ENCODE measurements at places on chromosomes 1 and 21.

DNA sequence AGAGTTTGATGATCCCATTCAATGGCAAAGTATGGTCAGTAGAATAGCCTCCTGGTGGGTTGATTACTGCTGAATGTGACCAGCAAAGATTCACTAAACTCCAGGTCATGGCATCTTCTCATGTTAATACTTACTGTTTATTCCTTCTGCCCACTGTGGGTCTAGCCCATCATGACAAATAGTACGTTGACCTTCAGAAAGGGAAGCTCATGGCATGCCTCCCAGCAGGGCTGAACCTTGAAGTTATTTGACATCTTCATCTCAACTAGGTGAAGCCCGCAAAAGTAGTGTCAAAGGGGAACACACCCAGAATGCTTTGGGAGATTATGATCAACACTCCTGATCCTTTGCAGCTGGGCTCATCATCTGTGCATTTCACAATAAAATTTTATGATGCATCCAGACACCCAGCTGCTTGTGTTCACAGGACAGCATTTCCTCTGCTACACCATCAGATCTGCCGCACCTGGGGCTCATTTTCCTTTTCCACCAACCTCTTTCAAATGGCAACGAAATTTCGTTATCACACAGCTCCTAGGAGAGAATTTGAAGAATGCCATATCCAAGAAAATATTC, 49.6 kb downstream of the HLX start:
- DNase-seq: no peak

GRCh38 chr1:248696774-248697173, 5.8 kb downstream of the OR14I1 start:
- DNase-seq: no peak

- DNase-seq: no peak
Observed at GRCh38 chr1:147292012-147292411, 49.5 kb downstream of the CHD1L start.

- no peak for DNase-seq
Observed at GRCh38 chr1:14228677-14229076, 369.8 kb upstream of the KAZN start.

DNA sequence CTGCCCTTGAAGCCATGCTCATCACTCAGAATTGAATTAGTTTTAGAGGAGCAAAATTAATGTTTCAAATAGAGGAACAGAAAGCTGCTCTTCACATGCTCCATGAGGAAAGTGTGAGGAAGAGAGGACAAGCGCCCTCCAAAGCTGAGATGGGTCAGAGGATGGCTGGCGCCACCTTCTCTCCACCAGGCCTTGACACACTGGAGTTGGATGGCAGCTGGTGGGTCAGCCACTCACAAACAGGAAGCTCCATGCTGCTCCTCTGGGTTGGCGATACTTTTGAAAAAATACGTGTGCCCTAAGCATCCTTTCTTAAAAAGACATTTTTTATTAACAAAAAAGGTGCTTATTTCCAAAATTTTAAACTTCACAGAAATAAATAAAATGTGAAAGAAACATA, 3.1 kb upstream of the CD2 start:
- no peak for DNase-seq

DNA sequence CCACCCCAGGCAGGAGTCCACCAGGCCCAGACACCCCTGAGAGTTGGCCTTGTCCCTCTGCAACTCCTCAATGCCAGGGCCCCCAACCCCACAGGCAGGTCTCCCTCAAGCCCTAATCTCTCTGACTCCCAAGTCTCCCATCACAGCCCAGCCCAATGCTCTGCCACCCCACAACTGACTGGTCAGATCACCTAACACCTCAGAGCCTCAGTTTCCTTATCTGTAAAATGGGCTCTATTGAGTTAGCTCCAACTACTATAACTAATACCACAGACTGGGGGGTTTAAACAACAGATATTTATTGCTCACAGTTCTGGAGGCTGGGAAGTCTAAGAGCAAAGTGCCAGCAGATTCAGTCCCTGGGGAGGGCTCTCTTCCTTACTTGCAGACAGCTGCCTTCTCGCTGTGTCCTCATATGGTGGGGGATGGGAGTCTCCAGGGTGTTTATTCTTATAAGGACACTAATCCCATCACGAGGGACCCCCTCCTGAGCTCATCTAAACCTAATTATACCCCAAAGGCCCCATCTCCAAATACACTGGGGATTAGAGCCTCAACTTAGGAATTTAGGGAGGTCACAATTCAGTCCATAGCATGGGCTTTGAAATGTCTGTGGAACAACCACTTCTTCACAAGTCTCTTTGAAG, 34.9 kb upstream of the ZC3H12A start:
- DNase-seq: no peak

DNA sequence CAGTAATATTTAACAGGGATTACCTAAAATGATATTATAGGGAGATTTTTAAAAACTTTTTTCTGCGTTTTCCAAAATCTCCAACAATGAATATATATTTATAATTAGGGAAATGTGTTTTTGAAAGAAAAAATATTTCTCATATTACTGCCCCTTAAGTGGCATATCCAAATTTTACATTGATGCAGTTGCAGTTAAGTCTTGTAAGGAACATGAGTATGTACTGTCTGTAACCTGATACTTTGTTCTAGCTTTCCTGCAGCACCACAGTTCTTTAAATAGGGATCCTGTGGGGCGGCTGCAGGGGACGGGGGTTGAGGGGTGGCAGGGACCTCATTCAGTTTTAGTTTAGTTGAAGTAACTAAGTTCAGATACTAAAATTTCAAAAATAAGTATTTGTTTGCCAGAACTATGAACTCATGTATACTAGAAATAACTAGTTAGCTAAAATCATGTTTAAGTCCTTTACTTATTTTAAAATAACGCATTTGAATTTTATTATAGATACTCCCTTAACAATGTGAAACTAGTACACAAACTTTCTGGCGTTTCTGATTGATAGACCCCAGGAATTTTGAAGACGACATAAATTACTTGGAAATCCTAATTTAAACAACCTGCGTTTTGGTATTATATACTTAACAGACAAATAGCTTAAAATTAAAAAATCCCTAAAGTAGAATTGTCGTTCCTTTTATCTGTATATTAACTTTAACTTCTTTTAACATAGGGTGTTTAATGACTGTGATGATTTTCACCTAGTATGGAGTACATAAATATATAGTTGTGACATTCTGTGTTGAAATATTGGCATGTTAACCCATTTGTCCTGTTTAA, 639 bp upstream of the DNAJB4 start:
- peak; percentile 77 for DNase-seq

GRCh38 chr1:35558374-35559316, 1.0 kb downstream of the NCDN start:
- DNase-seq: no peak

DNA sequence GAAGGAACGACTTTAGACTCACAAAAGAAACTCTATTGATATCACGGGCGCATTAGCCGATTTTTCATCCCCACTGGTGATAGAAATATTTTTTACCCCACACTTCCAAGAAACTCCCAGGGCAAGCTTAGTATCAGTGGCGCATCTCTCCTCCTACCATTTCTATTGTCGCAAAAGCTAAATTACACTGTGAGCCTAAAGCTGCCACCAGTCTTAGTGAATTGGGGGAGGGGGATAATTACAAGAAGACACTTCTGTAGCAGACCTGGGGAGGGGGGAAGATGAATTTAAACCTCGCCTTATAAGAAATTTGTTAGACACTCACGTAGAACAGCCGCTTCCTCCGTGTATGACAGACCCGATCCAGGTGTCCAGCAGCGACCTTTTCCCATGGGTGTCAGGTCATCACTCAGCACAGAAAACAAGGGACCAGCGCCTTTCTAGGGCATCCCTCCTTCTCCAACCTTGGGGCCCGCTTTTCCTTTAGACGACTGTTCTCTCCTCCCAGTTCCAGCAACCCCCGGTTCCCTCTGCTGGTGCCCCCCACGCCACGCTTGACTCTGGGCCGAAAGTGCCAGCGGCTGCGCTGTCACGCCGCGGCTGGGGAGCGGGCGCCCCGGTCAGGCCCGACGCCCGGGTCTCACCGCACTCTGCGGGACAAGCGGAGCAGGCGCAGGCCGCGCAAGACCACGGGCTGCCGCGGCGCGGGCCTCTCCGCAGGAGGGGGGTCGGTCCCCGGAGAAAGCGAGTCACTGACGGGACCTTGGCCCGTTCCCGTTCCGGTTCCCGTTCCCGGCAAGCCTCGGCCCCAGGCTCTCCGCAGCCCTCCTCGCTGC, 821 bp downstream of the PHC2 start:
- DNase-seq: no peak

DNA sequence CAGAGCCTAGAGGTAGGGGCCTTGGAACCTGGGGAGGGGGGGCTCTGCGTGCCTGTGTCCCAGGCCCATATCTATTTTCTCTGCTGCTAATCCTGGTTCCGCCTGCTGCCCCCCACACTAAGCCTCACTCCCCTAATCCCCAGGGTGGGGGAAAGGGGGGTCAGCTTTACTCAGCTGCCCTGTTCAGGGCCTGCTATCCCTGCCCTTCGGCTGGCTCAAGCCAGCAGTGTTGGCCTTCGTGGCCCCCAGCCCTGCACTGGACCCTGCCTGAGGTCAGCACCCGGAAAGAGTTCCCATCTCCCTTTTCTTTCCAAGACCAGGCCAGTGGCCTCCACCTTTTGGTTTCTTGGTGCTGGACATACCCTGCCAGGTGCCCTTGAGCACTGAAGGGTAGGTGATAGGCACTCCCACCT, 8.4 kb downstream of the ZBTB7B start:
- DNase-seq: no peak

- DNase-seq: no peak
Observed at GRCh38 chr21:46613391-46613790, 8.5 kb upstream of the S100B start.

- no peak for DNase-seq
Observed at GRCh38 chr1:59986516-59987310, 60.1 kb upstream of the CYP2J2 start.

DNA sequence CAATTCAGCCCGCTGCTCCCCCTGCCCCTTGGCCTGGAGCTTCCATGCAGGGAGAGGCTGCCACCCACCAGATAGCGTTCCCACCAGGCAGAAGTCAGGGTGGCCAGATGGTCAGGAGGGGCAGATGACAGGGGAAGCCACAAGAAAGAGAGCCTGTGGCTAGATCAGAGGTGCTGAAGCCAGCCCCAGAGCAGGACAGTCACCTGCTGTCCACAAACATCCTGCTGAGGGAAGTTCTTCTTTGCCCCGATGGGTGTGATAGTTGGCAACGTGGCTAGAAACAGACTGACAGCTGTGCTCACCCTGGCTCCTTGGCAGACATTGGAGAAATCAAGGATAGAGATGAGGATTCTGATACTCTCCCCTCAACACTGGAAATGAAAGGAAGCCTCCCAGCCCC, 27.2 kb upstream of the SRP9 start:
- no peak for DNase-seq

DNA sequence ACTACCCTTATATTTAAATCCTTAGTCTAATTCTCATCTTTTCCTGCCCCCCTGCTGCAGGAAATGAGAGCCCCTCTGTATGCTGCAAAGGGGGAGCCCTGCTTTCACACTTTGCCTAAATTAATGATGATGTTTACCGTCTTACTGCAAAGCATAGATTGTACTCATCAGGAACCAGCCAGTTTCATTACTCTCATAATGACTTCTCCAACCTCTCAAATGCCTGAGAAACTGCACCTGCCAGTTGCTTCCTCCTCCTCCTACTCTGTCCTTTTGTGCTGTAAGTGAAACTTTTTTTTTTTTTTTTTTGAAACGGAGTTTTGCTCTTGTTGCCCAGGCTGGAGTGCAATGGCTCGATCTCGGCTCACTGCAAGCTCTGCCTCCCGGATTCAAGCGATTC, 101.7 kb downstream of the ADSS2 start:
- peak; percentile 84 for DNase-seq

DNA sequence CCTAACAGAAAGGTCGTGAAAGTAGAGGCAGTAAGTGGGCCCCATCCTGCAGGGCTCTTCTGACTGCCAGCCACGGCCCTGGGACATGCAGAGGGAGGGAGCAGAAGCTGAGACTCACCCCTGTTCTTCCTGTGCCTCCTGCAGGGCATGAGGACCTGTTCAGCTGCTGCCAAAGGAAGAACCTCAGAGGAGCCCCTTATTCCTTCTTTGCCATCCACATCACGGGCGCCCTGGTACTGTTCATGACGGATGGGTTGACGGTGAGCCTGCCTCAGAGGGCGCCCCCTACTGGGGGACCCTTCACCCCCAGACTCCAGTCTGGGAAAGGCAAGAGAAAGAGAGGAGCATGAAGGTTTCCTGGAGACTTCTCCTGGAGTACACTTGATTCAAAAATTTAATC, 47.1 kb downstream of the ELK4 start:
- no peak for DNase-seq

GRCh38 chr1:47459253-47459788, 21.5 kb downstream of the FOXD2 start:
- no peak for DNase-seq

GRCh38 chr1:243409284-243409683, 153.4 kb downstream of the SDCCAG8 start:
- DNase-seq: no peak

DNA sequence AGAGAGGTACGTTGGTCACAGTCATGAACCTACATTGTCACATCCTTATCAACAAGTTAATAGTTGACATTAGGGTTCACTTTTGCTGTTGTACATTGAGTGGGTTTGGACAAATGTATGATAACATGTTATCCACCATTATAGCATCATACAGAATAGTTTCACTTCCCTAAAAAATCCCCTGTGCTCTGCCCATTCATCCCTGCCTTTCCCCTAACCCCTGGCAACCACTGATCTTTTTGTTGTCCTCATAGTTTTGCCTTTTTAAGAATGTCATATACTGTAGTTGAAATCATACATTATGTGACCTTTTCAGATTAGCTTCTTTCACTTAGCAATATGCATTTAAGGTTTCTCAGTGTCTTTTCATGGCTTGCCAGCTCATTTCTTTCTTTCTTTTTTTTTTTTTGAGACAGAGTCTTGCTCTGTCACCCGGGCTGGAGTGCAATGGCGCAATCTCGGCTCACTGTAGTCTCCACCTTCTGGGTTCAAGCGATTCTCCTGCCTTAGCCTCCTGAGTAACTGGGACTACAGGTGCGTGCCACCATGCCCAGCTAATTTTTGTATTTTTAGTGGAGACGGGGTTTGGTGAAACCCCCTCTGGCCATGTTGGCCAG, 50.6 kb downstream of the UCK2 start:
- DNase-seq: peak; percentile 34

DNA sequence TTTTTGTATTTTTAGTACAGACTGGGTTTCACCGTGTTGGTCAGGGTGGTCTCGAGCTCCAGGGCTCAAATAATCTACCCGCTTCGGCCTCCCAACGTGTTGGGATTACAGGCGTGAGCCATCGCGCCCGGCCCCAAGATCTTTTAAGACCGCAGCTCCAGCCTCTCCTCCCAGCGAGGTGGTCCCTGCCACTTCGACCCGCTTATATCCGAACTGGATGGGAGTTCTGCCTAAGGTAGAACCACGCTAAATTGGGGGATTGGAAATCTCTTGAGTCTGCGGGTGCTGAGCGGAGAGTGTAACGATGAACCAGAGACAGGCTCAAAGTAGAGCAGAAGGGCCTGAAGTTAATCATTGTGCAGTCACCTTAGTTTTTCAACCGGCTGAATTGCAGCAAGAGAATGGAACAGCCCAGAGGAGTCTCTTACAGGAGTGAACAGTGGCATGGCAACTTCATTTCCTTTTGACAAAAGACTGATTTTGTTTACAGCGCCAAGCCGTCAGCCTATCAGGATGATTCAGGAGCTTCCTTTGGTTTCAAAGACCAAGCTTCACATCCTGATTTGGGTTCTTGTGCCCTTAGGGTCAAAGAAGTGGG, 726 bp upstream of the CYB5R1 start:
- peak; percentile 27 for DNase-seq

Data from GM12864 (cell line).